ENCODE measurements at places on chromosomes 5 and 9. TPM values are rescaled to one million over a fixed set of nuclear protein-coding genes. Genes with fewer than 3 reads are reported as not detected.

DNA sequence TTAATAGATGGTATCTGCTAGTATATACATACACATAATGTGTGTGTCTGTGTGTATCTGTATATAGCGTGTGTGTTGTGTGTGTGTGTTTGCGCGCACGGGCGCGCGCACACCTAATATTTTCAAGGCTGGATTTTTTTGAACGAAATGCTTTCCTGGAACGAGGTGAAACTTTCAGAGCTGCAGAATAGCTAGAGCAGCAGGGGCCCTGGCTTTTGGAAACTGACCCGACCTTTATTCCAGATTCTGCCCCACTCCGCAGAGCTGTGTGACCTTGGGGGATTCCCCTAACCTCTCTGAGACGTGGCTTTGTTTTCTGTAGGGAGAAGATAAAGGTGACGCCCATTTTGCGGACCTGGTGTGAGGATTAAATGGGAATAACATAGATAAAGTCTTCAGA is 757 bp downstream of the FXN start:
- DNase-seq: peak; percentile 13

DNA sequence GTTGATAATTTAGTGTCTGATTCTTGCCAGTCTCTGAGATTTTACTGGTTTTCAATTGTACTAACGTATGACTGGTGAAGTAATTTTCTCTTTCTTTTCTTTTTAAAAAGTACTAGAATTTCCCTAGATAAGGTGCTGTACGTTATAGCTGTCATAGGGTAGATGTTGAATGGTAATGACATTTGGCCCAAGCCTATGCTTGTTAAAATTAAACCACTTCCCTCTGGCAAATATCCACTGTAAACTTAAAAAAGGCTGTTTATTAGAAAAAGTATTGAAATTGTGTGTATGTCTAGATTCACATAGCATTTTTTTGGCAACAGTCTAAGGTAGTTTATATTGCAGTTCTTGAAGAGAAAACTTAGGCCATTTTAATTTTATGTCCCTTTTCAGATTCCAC is 97.6 kb downstream of the NNT start:
- no peak for DNase-seq

- DNase-seq: no peak
These were observed 96.5 kb downstream of the DAPK1 start for GRCh38 chr9:87594194-87594593.

HSPB3 gene
- total RNA-seq: not detected

TRIM7 gene
- 0.84 TPM for total RNA-seq

CTSV gene
- total RNA-seq: 0.79 TPM

SPINK5 gene
- total RNA-seq: not detected

Measured in activated CD4-positive, alpha-beta T cell treated with anti-CD3 and anti-CD28 coated beads, Interleukin-2, amount 10 ng/mL, durations not matched to agents 7 days and 5 days (primary cell).